ENCODE measurements at places on chromosomes 7 and 10.

GRCh38 chr10:10361301-10361885 lies 656.3 kb upstream of the CELF2 start:
- no peak for DNase-seq

GRCh38 chr7:134731616-134732015 lies 47.8 kb upstream of the CALD1 start:
- DNase-seq = no peak

DNA sequence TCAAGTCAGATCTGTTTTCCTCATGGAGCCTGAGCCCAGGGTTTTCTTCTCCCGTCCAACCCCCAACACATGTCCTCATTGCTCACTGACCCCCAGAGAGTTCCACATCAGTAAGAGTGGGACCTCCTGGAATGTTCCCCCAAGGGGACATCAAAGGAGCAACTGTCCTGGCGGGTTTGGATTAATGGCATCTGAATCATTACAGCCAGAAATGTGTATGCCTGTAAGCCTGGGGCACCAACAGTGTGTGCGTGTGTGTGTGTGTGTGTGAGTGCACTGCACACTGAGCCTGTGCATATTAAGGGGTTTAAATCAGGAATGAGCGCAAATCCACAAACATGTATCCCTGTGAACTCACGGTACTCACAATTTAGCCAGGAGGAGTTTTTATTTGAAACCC lies 222.3 kb downstream of the PLXNA4 start:
- no peak for DNase-seq

DNA sequence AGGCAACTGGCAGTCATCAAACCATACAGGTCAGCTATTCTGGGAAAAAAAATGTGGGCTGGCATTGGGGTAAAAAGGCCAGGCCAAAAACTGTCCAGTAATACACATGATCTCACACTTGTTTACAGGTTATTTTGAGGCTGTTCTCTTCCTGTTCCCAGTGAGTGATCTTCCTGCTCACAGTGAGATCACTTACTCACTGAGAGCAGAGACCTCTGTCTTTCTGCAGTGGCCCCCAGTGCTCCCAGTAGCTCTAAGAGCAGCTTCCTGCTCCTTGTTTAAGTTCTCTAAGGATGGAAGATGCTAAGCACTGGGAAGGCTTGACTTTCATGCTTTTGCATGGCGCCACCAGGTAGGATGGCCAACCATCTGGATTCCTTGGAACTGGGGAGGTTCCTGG lies 93.5 kb upstream of the KIAA1217 start:
- DNase-seq = no peak

DNA sequence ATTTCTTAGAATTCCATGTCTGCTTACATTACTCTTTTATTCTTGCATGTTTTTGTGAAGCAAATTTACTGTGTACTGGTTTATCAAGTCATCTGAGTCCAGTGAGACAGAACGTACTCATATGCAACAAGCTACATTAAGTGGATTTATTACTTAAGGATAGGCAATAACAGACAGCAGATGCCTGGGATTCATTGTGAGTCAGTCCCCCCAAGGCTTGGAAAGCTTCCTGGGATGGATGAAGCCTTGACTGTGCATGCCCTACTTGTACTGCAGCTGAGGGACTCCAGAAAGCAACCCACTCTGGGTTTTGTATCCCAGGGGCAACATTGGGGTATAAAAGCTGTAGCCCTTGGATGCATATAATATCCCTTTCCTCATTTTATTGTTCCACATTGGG lies 113.4 kb upstream of the RAB18 start:
- no peak for DNase-seq

DNA sequence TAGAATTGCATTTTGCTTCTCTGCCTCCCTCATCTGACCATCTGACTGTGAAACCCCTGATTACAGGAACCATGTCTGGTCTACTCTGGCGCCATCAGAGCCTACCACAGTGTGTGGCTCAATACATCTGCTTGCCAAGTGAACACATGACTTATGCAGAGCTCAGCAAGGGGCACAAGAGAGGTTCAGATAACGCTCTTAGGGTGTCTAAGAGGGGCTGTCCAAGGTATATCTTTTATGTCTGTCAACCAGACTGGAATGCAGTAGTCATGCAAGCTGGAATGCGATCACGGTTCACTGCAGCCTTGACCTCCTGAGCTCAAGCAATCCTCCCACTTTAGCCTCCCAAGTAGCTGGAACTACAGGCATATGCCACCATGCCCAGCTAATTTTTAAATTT lies 10.3 kb upstream of the RRP12 start:
- no peak for DNase-seq

DNA sequence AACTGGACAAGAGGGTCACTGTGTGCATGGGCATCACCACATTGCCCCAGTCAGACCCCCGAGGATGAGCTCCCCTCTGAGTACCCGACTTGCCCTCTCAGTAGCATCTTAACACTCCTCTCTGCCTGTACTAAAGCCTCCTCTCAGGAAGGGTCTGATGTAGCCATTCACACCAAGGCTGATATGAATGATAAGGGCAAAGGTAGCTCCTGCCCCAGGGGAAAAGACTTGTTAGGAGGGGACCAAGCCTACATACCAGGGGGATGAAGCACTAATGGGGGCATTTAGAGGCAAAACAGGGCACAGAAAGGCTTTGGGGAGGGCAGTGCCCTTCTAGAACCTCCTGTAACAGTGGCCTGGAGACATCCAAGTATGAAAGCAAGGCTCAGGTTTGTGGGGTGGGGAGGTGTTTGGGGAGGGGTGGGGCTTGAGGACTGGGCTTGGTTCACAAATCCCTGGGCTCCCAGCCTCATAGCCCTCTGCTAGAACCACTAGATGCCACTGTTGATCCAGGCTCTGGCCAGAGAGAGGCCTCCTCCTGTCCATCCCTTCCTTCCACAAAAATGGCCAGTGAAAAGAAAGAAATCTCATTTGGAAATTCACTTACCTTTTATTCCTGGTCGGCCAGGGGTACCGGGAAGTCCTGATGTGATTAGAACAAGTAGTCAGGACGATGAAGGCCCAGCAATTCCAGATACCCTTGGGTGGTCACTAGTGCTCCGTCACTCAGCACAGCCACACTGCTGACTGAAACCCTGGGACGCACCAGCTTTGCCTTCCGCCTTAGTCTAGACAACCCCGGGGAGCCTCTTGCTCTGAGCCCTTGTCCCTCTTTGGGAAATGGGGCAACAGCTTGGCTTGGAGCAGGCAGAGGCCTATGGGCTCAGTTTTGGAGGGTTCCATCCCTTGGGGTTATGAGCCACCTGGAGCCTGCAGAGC lies 40.3 kb downstream of the COL17A1 start:
- peak; percentile 47 for DNase-seq

DNA sequence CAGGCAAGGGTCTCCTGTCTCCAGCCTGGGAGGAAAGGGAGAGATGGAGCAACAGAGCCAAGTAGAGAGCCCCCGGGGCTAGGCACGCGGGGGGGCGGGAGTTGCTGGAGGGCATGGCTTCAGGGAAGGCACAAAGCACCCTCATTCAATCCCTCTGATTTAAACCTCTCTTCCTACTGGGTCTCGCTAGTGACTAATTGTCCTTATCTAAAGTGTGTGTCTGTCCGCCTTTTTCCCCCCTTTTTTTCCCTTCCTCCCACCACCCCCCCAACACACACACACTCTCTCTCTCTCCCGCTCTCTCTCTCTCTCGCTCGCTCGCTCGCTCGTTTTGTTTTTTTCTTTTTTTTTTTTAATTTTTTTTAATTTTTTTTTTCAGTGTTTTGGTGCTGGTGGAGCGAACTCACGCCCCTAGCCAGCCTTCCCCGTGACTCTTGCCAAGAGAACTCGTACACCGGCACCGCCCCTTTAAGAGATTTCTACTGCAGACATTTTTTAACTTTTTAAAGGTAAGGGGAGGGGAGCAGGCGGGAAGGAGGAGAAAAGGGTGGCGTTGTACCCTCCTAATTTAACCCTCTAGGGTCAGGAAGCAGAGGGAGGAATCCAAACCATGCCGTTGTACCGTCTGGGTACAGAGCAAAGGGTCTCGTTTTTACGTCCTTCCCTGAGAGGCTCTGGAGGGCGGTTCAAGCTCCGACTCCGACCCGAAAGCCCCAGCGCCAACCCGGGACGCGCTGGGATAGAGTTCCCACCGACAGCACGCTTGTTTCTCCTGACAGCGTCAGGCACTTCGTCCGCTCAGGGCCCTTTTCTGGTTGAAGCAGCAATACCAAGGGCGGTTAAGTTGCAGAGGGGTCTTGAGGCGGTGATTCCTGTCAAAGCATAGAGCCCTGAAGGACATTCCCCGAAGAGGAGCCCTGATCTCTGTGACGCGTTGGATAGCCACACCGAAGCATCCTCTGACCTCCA lies at the start of gene HPSE2:
HPSE2 (minus strand) TSS at position 195 of the 969 bp plus-strand sequence.
- no peak for DNase-seq

GRCh38 chr10:8233049-8233448 lies 178.6 kb downstream of the GATA3 start:
- no peak for DNase-seq

DNA sequence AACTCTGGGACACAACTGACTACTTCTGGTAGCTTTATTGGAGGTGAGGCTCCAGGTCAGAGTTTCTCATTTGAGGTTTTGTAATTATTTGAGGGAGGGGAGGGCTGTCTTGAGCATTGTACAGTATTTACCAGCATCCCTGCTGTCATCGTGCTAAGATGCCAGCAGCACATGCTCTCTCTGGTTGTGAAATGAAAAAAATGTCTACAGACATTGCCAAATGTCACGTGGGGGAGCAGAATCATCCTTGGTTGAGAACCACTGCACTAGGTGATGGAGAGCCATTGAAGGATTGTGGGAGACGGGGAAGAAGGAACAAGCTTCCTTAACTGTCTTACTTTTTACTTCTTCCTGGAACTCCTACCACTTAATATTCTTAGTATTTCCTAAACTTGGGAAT lies 5.0 kb downstream of the SEPTIN7 start:
- no peak for DNase-seq

DNA sequence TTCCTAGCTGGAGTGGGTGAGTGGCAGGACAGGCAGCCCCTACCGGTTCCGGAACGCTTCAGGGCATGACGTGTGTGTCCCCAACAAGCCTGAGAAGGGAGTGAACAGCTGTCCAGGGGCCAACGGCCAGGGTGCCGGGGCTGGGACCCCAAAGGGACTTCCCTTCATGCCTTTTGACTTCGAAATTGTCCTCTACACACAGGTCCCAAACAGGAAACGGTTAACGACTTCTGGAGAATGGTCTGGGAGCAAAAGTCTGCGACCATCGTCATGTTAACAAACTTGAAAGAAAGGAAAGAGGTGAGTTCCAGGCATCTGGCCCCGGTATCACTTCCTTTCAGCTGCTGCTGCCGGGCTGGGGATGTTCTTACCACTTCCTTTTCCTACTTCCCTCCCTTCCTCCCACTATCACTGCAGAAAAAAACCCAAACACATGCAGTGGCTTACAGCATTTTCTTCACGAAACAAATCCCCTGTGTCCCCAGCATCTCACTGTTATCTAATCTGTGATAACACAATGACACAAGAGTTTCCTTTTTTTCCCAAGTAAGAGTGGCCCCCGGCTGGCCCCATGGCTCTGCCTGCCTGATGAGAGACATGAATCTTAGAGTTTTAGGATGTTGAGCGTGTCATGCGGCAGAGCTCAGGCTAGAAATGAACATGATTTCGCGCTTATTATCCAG lies 63.2 kb downstream of the MKI67 start:
- no peak for DNase-seq

DNA sequence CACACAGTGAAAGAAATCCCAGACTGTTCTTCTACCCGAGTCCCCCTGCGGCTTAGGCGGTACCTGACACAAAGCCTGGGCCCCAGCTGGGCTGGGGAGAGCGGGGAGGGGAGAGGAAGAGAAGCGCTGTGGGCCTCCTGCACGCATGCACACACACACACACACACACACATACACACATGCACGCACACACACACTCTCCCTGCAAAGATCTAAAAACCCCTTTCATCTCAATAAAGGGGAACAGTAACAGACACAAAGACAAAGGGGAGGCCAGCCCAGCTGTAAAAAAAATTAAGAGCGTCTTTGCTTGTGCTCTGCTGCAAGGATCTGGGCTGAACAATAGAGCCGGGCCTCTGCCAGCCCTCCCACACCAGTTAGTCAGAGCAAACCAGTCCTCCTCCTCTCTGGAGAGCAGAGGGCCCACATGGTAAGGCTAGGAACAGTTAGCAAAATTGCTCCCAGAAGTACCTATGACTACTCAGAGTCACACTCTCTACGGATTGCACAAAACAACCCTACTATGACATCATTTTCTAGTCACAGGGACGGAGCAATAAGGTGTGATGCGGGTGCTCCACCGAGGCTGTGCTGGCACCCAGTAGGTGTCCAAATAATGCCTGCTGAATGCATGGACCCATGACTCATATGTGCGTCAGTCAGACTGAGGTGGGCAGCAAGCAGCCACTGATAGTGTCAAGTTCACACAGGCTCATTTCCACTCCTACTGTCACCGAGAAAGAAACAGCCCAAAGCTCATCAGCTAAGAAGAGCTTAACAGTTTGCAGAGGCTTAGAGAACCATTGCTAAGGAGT lies 9.2 kb downstream of the ITPRIP start:
- DNase-seq = peak; percentile 1

Measured in NCI-H526 (cell line).